Right cardiac atrium (tissue), 5 donors: ENCODE measurements at places on chromosomes 1 and 21. TPM values are rescaled to one million over a fixed set of nuclear protein-coding genes. Genes with fewer than 3 reads are reported as not detected.

DNA sequence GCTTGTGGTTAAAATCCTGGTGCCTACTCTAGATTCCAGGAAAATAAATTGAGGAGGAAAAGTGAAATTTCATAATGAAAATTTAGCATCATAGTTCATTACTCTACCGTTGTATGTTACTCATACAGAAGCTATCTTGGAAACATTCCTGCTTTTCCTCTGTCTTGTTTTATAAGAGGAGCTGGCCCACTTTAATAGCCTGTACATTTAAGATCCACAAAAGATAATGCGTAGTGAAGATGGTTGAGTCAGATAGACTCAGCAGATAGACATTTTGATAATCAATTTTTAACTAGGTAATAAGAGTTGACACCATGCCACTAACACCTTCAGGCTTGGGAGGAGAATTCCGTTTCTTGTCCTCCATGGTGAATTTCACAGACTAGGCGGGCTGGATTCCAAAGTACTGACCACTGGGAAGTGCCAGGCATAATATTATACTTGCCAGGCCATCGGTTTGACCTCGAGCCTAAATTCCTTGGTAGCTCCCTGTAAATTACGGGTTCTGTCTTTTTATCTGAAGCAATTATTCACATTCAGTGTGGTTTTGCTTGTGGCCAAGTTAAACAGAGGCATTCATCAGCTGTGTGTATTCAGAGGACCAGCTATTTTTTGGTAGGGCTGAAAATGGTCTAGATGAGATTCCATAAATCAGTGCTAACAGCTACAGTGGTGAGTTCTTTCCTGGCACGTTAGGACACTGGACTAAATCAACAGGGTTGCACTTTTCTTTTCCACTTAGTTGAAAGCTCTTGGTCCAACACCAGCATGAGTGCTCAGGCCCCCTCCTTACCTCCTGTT is 111.9 kb upstream of the KAZN start:
- peak; percentile 60 for DNase-seq

The B3GALT2 gene
- 73.5 TPM for total RNA-seq

GRCh38 chr1:228835911-228836310 is 100.6 kb downstream of the RHOU start:
- no peak for DNase-seq

DNA sequence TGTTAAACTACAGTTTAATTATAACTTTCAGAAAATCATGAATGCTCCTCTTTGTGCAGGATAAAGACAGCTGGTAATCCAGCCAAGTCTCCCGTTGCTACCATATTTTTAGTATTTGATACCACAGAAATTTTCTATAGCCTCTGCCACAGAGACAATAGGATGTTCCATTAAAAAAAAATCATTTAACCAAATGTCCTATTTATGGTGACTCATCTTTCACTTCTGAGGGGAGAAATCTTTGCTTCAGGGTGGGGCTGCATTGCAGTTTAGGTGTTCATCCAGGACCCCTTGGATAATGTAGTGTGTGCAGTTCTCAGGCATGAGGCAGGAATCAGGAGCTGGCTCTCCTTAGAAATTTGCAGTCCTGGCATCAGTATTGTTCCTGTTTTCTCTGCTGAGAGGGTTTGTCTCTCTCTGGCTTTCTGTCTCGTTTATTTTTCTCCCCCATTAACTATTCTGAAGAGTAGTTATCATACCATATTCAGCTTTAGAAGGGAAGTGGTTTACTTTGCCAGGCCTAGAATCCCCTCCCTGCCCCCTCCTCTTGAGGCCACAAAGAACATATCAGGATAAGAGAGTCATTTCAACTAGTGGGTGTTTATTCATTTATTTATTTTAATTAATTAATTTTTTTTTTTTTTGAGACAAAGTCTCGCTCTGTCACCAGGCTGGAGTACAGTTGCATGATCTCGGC is 3.1 kb downstream of the PRUNE1 start:
- no peak for DNase-seq

The KRTAP10-2 gene
- total RNA-seq = not detected

GRCh38 chr1:219339466-219339865 is 165.8 kb downstream of the LYPLAL1 start:
- DNase-seq = no peak

DNA sequence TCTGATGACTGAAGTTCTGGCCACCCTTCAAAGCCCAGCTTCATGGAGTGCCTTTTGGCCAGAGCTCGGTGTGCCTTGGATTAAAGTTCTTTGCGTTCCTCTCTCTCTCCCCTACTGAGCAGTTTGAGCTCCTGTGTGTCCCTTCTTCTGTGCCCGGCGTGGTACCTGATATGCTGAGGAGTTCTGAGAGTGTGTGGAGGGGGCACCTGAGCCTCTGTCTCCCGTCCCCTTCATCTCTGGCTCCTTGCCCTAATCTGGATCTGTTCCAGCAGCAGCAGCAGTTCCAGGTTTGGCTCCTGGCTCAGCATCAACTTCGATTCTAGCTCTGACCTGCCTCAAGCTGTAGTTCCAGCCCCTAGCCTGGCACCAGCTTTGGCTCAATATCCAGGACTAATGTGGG is 25.1 kb upstream of the MYCL start:
- no peak for DNase-seq

The INPP5B gene
- 18.4 TPM for total RNA-seq

The ITLN2 gene
- 0.82 TPM for total RNA-seq

- DNase-seq = no peak
These were observed 13.6 kb downstream of the ZYG11B start for GRCh38 chr1:52739699-52740467.

The LEPR gene
- 20.4 TPM for total RNA-seq

- DNase-seq = no peak
These were observed 65.6 kb upstream of the DAB1 start for GRCh38 chr1:57489358-57490036.

- DNase-seq = no peak
These were observed 318.6 kb upstream of the TMPRSS15 start for GRCh38 chr21:18722193-18722592.

The OR2G6 gene
- total RNA-seq = not detected

The TRIM67 gene
- 0.34 TPM for total RNA-seq

DNA sequence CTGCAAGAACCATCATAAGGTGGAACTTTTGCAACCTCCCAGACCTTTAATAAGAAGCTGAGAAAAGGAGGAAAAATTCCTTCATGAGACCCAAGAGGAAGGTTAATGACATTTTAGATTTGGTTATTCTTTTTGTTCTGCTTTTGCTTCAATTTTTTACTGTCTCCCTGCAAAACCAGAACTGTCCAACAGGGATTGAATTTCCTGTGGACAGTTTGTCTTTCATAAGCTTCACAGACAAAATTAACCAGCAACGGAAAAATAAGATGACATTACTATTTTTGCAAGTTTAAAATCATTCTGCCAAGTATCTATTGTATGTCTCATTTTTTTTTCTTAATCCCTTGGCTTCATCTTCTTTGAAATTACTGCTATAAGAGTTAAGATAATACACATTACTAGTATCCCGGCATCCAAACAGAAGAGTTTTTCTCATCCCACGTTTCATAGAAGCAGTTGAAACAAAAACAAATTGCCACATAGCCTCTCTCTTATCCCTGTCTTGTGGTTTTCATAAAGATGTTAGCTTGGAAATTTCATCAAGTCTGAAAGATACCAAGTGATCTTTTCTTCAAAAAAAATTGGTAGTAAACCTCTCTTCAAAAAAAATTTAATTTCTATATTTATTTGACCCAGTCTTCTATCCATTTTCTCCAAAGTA is 465.3 kb upstream of the PTBP2 start:
- no peak for DNase-seq

- DNase-seq = no peak
These were observed 1.8 kb downstream of the ROR1 start for GRCh38 chr1:63775418-63776127.

The ERI3 gene
- total RNA-seq = 54.7 TPM

- no peak for DNase-seq
These were observed 99.3 kb upstream of the ESRRG start for GRCh38 chr1:216822480-216822879.

DNA sequence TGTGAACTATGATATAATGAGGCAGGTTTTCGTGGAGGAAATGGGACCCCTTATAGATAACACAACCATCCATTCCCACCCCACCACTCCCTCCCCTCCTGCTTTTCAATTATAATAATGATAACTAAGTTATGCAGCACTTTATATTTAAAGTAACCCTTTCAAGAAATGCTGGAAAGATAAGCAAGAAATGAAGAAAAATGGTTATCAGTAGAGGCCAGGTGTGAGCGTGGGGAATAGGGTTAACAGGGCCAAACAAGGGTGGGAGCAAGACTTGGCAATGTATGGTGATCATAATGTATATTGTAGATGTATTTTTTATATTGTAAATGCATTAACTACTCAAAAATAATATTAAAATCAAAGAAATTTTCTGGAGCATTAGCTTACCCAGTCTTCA is 133.4 kb downstream of the PBX1 start:
- no peak for DNase-seq

DNA sequence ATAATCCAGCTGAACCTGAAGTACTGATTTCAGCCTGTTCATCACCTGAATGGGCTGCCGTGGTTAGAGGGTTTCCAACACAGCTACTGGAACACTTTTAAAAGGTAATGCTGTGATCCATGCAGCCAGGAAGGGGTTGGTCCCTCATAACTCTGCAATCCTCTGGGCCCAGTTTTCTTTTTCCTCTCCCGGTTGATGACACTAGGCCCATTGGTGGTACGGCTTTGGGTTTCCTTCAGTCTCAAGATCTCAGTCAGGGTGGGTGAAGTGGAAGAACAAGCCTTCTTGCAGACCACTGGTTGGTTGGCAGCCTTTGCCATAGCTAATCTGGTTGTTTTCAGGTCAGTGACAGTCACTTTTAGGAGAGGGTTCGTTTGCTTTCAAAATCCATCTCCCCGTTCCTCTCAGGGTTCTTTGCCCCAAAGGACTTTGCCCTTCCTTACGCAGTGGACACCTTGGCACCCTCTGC is 502 bp upstream of the SLC35A3 start:
- DNase-seq = no peak

DNA sequence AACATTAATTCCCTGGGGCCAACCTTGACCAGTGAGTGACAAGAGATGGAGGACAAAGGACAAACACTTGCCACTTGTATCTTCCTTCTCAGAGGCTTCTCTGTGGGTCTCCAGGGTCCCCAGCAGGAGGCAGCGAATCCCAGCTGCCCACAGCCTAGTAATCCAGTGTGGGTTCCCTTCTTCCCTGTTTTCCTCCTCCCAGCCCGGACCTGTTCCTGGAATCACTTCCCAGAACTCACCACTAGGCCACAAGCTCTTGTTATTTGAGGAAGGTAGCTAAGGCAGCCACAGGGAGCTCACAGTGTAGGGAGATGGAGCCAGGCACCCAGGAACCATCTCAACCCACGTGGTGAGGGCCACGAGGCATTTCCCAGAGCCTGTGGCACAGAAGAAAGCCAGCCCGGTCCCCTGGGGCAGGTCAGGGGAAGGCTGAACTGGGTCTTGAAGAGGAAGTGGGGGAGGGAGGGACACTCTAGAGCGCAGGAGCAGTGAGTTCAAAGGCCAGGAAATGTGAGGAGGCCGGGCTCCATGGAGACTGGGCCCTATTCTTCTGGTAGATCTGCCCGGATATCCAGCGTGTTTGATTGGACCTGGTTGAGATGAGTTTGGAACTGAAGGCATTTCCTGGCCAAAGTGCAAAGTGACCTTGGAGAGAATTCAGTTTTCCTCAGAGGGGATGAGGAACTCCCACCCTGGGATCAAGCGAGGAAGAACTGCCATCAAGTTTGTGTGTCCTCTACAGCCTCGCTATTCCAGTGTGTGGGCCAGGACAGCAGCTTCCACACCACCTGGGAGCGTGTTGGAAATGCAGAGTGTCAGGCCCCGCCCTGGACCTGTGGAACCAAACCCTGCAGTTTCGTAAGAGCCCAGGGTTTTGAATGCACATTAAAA is 20.3 kb upstream of the C2CD2 start:
- peak; percentile 47 for DNase-seq

DNA sequence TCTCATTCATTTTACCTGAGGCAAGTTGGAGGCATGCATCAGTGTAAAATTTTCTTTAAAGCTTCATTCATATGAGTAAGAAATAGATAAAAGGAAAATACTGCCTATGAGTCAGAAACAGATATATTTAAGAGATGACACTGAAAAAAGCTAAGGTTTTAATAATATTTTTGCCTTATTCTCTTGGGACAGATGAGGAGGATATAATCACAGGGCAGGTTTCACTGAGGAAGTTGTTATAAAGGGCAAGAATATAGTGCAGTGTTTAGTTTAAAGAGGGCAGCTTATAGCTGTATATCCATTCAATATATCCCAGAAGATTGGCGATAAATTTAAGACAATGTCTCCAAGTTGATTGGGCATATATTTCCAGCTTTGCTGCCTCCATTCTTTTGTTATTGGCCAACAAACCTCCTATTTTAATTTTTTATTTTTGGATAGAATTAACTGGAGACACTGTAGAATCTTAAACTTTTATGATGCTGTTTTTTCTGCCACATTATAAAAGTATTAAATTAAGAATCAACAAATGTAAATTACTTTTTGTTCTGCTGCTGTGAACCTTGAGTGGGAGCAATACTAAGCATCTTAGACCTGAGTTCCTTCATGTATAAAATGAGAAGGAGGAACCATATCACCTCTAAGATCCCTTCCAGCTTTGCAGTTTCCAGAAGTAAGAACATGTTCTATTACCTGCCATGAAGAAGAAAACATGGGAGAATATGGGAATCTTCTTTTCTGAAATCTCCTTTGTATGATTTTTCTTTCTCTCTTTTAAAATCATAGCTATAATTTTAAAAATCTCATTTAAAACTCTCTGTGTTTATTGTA is 171.6 kb downstream of the S1PR1 start:
- no peak for DNase-seq

The KRTAP21-2 gene
- total RNA-seq = not detected

DNA sequence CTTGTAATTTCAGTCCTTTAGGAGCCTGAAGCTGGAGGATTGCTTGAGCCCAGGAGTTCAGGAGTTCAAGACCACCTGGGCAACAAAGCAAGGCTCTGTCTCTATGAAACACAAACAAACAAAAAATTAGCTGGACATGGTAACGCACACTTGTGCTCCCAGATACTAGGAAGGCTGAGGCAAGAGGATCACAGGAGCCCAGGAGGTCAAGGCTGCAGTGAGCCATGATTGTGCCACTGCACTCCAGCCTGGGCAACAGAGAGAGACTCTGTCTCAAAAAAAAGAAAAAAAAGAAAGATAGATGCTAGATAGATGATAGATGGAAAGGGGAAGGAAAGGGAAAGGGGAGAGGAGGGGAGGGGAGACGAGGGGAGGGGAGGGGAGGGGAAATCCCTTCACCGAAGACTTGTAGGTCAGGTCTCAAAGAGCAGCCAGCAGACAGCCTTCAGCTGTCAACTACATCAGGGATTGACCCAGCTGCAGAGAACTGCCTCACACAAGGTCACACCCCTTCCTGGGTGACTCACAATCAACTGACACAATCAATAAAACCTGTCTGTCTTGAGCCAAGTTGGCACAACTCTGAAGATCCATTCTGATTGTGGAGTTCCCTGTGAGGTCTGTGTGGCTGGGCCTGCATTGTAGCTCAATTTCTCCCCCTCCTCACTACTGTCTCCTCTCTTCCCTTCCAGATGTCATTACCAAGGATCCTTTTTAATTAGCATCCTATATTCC is 200.6 kb downstream of the RGS7 start:
- DNase-seq = no peak

The FMO4 gene
- total RNA-seq = 4.6 TPM
